ENCODE measurements at places on chromosomes 12 and 14.

GRCh38 chr14:31080056-31080455 lies 53.9 kb upstream of the STRN3 start:
- no peak for DNase-seq

DNA sequence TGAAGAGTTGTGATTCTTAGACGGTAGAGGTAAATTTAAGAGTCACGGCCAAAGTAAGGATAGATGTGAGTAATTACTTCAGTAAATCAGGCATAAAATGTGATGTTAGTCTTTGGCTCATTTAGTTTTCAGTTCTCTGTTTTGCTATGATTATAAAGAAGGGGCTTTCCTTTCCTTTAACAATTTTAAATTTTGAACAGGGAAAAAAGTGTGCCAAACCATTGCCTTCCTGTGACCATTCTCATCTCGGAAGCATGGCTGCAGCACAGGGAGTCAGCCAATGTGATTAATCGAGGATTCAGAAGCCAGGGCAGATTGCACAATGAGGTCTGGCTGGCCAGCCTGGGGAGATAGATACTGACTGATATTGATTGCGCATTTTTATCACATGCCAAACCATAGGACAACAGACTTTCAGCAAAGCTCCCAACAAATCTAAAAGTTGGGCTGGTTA lies 480.2 kb upstream of the PRICKLE1 start:
- no peak for DNase-seq

- DNase-seq = no peak
These were observed 41.3 kb upstream of the CEP83 start for GRCh38 chr12:94500831-94501567.

DNA sequence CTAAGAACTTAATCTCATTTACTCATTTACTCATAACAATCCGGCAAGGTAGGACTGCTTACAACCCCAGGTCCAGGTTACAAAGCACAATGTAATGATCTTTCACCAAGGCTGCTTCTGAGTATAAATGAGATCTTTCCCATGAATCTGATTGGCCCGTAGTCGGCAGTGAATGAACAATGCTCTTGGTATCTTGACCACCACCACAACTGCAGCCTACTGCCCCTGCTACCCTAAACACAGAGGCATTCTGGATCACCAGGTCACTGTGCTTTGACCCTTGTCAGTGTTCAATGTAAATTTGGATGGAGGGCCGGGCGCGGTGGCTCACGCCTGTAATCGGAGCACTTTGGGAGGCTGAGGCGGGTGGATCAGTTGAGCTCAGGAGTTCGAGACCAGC lies 15.9 kb downstream of the FAM181A start:
- no peak for DNase-seq

DNA sequence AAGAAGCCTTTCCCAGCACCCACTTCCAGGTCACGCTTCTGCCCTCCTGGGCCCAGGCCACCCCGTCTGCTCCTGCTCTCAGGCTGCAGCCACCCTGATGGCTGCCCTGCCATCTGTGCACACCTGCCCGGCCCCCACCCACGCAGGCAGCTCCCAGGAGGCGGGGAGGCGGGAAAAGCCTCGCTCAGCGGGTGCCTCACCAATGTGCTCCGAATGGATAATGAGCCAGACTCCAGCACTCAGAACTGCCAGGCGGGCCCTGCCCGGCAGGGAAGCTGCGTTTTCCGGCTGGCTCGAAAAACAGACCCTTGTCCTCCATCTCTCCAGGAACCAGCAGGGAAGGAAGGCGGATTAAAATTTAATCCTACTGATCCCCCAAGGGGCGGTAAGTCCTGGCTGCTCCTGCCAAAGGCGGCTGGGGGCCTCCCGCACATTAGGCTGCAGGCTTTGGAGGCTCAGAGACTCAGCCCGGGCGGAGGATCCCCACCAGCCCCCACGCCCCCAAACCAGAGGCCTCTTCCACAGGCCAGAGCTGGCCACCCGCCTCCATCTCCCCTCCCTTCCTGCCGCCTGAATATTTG lies 104.0 kb downstream of the NCOR2 start:
- DNase-seq = no peak

- DNase-seq = no peak
These were observed 117.2 kb downstream of the LRRK2 start for GRCh38 chr12:40342010-40342409.

DNA sequence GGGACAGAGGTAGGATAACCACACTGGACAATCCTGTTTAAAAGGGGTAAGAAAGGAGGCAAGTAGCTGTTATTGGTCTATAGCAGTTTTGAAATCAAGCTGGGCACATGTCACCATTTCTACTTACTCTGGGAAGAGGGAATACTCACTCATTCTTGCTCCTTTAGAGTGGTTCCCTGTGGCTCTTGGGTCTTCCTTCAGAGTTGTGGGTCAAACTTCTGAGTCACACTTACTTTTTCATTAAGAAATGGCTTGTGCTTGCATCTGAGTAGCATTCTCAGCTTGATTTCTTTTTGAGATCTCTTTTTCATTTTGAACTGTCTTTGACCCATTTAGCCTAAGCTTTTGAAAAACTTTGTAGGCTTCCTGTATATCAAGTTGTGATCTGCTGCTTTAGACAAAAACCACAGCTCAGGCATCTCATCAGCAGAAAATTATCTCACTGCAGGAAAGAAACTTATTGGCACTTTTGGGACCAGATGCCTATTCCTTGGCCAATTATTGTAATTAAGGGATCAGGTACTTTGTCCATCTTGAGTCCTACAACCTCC lies 122.2 kb downstream of the AEBP2 start:
- no peak for DNase-seq

- no peak for DNase-seq
These were observed 56.3 kb upstream of the PYGL start for GRCh38 chr14:51000566-51000965.

DNA sequence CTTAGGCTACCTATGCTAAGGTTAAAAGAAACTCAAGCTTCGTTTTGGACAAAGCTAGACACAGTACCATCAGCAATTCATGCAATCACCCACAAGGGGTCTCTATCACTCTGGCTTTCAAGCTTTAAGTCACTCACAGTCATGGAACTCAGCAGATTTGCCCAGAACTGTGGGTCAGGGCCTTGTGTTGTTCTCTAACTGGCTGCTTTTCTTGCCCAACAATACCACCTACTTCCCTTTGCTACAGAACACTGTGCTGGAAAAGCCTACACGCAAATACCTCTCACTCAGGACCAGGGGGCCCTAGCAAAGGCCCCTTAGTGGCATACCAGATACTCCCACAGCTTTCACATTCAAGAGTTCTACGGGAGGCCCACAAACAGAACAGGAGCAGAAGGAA lies 9.1 kb downstream of the NEMP1 start:
- no peak for DNase-seq

- no peak for DNase-seq
These were observed 3.8 kb downstream of the RAPGEF3 start for GRCh38 chr12:47754881-47755280.

DNA sequence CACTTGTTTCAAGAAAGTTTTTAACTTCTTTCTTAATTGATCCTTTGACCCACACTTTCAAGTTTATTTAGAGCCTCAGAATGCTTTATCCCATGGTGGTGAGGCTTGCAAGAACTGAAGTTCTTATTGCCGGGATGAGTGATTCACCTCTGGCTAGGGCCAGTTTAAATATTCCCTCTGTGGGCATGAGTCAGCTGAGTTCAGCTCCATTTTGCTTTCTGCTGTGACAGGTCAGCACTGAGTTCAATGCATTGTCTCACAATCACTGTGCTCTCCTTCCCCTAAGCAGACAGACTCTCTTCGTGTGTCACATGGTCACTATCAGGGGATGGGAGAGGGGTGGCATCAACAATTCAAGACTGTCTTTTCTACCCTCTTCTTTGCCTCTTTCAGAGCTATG lies 514.6 kb upstream of the FBXO33 start:
- DNase-seq = no peak

All from stimulated activated CD8-positive, alpha-beta memory T cell treated with anti-CD3 and anti-CD28 coated beads, Interleukin-15, amount 100 ng/mL, for 24 hours (primary cell).